ENCODE measurements at places on chromosomes 2 and 18. TPM values are rescaled to one million over a fixed set of nuclear protein-coding genes. Genes with fewer than 3 reads are reported as not detected.

Gene CD226
- 88.2 TPM for total RNA-seq

Gene LCT
- 0.64 TPM for total RNA-seq

Gene PRSS56
- total RNA-seq: not detected

Gene RTP5
- 0.07 TPM for total RNA-seq

Gene SALL3
- not detected for total RNA-seq

Gene MYO3B
- 1.2 TPM for total RNA-seq

Gene CCDC85A
- not detected for total RNA-seq

Gene GPR39
- not detected for total RNA-seq

Gene PLA2R1
- not detected for total RNA-seq

Gene AGXT
- not detected for total RNA-seq

Gene ITGA4
- 312 TPM for total RNA-seq

Gene ADAM23
- total RNA-seq: 0.18 TPM

Gene CXXC1
- 158 TPM for total RNA-seq

Gene LRRTM4
- total RNA-seq: not detected

Gene TTC27
- total RNA-seq: 28.0 TPM

Gene TUBB8B
- total RNA-seq: not detected

Gene MC5R
- 0.09 TPM for total RNA-seq

Gene MOGAT1
- not detected for total RNA-seq

Gene ARHGEF4
- total RNA-seq: 0.41 TPM

Gene LIPG
- not detected for total RNA-seq

Gene SNRNP27
- 57.6 TPM for total RNA-seq

Gene MC4R
- not detected for total RNA-seq

Gene ASPRV1
- total RNA-seq: 1.3 TPM

Gene GNAL
- total RNA-seq: 0.41 TPM

Gene FLACC1
- total RNA-seq: 1.3 TPM

Gene CYS1
- total RNA-seq: 0.70 TPM

Gene CCL20
- not detected for total RNA-seq

Gene UBXN2A
- 15.9 TPM for total RNA-seq

Gene TMEM131
- total RNA-seq: 34.7 TPM

Gene CYP26B1
- total RNA-seq: not detected

Gene POTEI
- not detected for total RNA-seq

Gene TRIM54
- total RNA-seq: not detected

Gene LIMS4
- total RNA-seq: 0.25 TPM

Gene CRYBA2
- not detected for total RNA-seq

Gene REG3G
- total RNA-seq: not detected

Gene ARHGAP28
- not detected for total RNA-seq

Gene TOGARAM2
- total RNA-seq: 6.3 TPM

Gene PLCD4
- 0.30 TPM for total RNA-seq

Data from T-helper 2 cell treated with Interferon-gamma antibody and Interleukin-4, amounts not matched to agents 100 ng/mL and 5 ng/mL, for 36 hours (primary cell).